ENCODE measurements at places on chromosomes 2 and 18.

GRCh38 chr18:46915800-46916550, 1.3 kb downstream of the PIAS2 start:
- DNase-seq = no peak

- DNase-seq = no peak
Observed at GRCh38 chr18:3914833-3915610, 465.1 kb downstream of the TGIF1 start.

DNA sequence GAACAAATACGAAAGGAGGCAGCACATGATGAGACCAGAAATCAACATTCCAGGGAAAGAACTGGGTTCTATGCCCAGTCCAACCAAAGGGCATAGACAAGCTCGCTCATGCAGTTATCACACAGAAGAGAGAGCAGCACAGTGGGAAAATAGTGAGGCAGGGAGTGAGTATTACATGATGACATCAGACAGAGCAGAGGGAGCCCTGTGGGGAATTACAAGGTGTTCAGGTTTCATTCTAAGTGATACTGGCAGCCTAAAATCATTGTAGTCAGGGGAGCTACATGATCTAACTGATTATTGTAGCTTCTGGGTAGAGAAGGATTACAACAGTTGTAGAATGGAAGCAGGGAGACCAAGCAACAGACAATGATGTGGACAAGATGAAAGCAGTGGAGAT, 658.5 kb downstream of the ARHGAP15 start:
- DNase-seq = no peak

DNA sequence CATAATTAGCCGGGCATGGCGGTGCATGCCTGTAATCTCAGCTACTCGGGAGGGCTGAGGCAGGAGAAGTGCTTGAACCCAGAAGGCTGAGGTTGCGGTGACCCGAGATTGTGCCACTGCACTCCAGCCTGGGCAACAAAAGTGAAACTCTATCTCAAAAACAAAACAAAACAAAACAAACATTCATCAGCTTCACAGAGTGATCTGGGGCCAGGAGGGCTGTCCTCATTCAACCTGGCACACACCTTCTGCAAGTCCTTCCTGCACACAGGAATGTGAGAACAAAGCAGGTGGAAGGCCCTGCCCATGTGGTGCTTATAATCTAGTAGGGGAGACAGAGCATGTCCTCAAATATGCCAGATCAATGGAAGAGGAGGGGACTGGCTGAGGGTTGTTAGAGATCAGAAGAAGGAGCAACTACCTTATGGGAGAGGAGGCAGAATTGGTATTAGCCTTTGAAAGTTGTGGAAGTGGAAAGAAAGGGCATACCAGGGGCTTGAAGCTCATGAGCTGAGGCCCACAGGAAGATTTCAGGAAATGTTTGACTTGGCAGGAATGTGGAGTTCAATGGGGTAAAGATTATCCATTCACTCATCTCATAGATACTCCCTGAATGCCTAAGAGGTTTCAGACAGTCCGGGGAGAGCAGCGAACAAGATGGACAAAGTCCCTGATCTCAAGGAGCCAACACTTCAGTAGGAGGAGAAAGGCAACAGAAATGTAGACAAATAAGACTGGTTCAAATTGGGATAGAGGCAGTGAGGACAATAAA, 155.3 kb upstream of the SIX3 start:
- DNase-seq = no peak
